ENCODE measurements at places on chromosomes 12 and 14.

DNA sequence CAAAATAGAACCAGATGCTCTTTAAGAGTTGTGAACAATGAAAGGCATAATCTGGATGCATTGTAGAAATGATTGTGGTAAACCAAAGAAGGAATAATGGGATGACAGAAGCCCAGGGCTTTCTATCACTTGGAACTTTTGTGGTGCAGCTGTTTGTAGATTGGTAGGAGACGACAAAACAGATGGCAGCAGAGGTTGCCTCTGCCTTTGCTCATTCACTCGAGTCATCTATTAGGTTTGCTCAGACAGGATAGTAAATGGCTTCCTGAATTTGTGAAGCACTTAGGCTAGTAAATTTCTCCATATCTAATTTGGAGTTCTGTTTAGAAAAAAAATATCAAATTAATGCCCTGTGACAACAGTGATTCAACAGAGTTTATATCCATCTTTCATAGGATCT lies 78.4 kb downstream of the FGD4 start:
- no peak overlapping the region for H3K4me3 ChIP-seq
- no peak overlapping the region for H3K27ac ChIP-seq
- H3K36me3 ChIP-seq, result no peaks in the 10 kb centered on the region

GRCh38 chr14:59918824-59919569 lies 947 bp upstream of the LRRC9 start:
- H3K4me3 ChIP-seq, result peak overlapping the region; percentile 84
- DNase-seq, result peak; percentile 38
- H3K27me3 ChIP-seq, result peaks cover 13% of the 10 kb centered on the region
- H3K4me1 ChIP-seq, result peaks cover 3% of the 10 kb centered on the region

GRCh38 chr12:108040947-108041346 lies 88.1 kb upstream of the WSCD2 start:
- no peak overlapping the region for H3K27ac ChIP-seq
- no peak for DNase-seq
- H3K4me3 ChIP-seq, result no peak overlapping the region
- no peaks in the 10 kb centered on the region for H3K4me1 ChIP-seq

- no peaks in the 10 kb centered on the region for H3K4me1 ChIP-seq
- H3K36me3 ChIP-seq, result no peaks in the 10 kb centered on the region
- H3K27me3 ChIP-seq, result no peaks in the 10 kb centered on the region
- no peak overlapping the region for H3K27ac ChIP-seq
- no peak for DNase-seq
Observed at GRCh38 chr14:50953502-50953901, 9.2 kb upstream of the PYGL start.

- no peaks in the 10 kb centered on the region for H3K4me1 ChIP-seq
- no peak for DNase-seq
- H3K4me3 ChIP-seq, result no peak overlapping the region
- peaks cover 56% of the 10 kb centered on the region for H3K36me3 ChIP-seq
Observed at GRCh38 chr14:58305730-58306129, 7.4 kb downstream of the ARID4A start.

- no peak for DNase-seq
- no peaks in the 10 kb centered on the region for H3K36me3 ChIP-seq
- no peak overlapping the region for H3K4me3 ChIP-seq
- no peaks in the 10 kb centered on the region for H3K4me1 ChIP-seq
- H3K27me3 ChIP-seq, result peaks cover 32% of the 10 kb centered on the region
- no peak overlapping the region for H3K27ac ChIP-seq
Observed at GRCh38 chr14:74506411-74506851, 12.9 kb downstream of the ISCA2 start.

GRCh38 chr14:64954491-64955240 lies 12.1 kb upstream of the GPX2 start:
- peaks cover 12% of the 10 kb centered on the region for H3K36me3 ChIP-seq
- H3K27me3 ChIP-seq, result no peaks in the 10 kb centered on the region
- no peak overlapping the region for H3K4me3 ChIP-seq

DNA sequence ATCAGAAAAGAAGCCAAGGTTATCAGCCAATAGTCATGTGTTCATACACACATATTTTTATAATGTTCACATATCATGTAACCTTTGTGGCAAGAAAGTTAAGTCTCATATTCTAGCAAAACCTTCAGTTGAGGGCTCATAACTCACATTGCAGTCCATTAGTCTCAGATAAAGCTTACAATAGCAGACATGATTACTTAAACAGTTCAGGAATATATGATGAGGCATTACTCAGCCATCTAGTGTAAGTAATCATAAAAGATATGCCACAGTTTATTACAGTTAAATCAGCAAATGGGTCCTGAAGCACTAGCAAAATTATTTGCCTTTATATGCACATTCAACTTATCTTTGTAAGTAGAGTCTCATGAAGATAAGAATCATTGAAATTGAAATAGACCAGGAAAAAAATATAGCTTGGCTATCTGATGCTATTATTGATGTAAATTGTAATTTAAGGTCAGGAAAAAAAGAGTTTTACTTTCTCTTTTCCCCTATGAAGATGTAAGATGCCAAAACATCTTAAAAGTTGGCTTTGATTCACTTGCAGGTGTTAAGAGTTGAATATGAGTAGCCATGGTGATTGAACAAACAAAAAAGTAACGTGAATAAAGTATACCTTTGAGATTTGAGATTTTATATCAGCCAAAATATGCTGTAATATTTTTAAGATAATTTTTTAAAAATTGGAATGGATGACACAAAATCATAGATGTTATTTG lies 537.0 kb downstream of the SLC6A15 start:
- H3K36me3 ChIP-seq, result no peaks in the 10 kb centered on the region
- no peaks in the 10 kb centered on the region for H3K4me1 ChIP-seq
- no peak overlapping the region for H3K27ac ChIP-seq

DNA sequence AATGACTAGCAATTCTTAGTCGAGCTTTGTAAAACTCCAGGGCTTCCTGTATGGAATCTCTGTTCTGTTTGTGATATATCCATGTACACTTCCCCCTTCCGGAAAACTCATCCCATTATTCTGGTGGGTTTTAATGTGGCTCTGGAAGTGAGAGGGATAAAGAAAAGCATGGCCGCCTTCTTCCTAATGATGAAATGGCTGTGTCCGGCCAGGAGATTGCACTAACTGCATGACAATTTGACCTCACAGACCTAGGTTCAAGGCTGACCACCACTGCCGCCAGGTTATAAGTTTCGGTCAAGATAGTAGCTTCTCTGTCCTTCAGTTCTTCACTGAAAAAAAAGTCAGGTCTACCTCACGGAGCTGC lies 41.0 kb upstream of the NPAS3 start:
- H3K4me1 ChIP-seq, result no peaks in the 10 kb centered on the region
- H3K36me3 ChIP-seq, result no peaks in the 10 kb centered on the region
- no peak for DNase-seq
- no peak overlapping the region for H3K4me3 ChIP-seq
- H3K27me3 ChIP-seq, result no peaks in the 10 kb centered on the region

- H3K27ac ChIP-seq, result no peak overlapping the region
- H3K36me3 ChIP-seq, result no peaks in the 10 kb centered on the region
- DNase-seq, result no peak
- H3K27me3 ChIP-seq, result no peaks in the 10 kb centered on the region
- no peak overlapping the region for H3K4me3 ChIP-seq
Observed at GRCh38 chr12:102673606-102674005, 193.2 kb upstream of the IGF1 start.

DNA sequence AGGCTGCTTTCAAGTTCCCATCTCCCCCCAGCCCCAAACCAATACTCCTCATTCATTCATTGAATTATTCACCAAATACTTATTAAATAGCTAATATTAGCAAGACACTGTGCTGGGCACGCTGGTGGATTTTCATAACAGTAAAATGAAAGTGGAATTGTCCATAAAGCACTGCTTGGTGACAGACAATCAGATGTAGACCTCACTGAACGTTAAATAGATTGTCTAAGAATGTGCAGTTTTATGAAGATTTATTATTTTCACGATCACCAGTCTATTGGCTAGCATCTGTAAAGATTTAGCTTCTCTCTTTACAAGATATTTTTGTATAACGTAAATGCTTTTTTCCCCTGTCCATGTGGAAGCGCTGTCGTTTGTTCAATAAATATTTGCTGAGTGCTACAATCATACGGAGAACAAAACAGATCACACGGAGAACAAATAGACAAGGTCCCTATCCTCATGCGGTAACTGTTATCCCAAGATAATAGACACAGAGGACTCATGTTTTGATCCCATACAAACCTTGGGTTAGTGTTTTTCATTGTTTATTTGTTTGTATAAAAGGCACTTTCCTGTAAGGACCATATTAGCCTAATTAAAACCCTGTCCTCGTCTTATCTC lies 397.6 kb downstream of the BCAT1 start:
- no peak overlapping the region for H3K4me3 ChIP-seq
- H3K36me3 ChIP-seq, result no peaks in the 10 kb centered on the region
- no peak overlapping the region for H3K27ac ChIP-seq
- H3K4me1 ChIP-seq, result no peaks in the 10 kb centered on the region

GRCh38 chr14:55255979-55256378 lies 15.2 kb upstream of the FBXO34 start:
- H3K4me1 ChIP-seq, result no peaks in the 10 kb centered on the region
- H3K27ac ChIP-seq, result no peak overlapping the region
- no peaks in the 10 kb centered on the region for H3K36me3 ChIP-seq

GRCh38 chr12:79927772-79928474 lies 7.0 kb downstream of the PPP1R12A start:
- H3K27me3 ChIP-seq, result no peaks in the 10 kb centered on the region
- H3K4me3 ChIP-seq, result no peak overlapping the region
- DNase-seq, result peak; percentile 13
- no peaks in the 10 kb centered on the region for H3K36me3 ChIP-seq
- peak overlapping the region; percentile 21 for H3K27ac ChIP-seq
- H3K4me1 ChIP-seq, result peaks cover 28% of the 10 kb centered on the region
